ENCODE measurements at places on chromosomes 4 and X.

DNA sequence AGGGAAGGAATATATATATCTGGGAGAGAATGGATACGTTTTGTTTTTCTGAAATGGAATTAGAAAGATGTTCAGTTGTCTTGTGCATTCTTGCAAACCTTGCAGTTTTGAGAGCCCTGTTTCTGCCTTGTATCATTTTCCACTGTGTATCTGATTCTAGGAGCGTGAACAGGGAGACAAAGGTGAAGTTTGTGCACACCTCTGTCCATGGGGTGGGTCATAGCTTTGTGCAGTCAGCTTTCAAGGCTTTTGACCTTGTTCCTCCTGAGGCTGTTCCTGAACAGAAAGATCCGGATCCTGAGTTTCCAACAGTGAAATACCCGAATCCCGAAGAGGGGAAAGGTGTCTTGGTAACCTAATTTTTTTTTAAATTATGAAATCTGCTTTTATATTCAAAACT is 17.7 kb downstream of the PGM2 start:
- no peak for DNase-seq

GRCh38 chr4:55682295-55682694 is 46.2 kb upstream of the NMU start:
- DNase-seq = no peak

DNA sequence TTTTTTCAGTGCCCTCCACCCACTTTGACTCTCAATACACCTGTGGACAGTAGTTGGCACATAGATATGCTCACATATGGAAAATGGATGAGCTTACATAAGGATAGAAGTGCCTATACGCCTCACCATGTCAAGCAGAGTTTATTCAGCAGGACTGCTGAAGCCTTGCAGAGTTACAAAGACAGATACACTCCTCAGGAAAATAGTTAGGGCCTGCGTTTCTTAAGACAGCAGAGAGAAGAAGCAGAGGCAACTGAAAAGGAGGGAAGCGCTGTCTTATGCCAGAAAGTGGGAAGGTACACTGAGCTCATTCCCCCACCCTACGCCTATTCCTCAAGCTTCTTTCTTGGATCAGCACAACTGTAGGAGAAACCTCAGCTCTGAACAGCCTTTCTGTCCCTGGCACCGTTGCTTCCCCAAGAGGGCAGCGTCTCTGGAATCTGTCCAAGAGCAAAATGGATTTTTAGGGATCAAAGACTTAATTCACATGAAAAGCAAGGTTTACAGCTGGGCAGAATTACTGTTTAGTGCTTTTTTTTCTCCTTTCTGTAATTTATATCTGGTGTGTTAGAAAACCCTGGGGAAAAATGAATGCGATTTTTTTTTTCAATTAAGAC is 37.3 kb upstream of the MBTPS2 start:
- DNase-seq = no peak

DNA sequence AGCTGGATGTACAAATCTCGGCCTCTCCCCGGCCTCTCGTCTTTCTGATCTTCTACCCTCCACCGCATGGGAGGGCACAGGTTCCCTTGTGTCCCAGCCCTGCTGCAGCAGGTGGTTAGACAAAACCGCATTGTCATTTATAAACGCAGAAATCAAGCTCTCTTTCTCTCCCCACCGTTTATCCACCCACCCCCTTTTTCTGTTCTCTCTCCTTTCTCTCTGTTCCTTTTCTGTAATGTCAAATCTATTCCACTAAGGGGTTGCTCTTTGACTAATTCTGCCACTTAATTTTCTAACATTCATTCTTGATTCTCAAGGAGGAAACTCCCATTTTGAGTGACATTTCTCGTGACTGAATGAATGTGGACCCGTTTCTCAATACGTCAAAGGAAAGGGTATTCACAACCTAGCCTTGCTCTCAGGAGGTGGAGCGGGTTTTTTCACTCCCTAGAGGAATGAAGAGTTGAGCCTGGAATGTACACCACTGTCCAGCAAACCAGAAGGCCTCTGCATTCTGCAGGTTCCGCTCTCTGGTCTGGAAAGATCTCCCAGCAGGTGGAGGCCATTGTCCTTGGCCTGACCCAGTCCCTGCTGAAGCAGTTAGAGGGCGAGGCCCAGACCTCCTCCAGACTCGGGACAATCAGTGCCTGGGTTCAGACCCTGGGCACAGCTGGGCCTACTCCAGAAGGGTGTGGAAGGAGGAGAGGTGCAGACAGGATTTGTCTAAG is 70.9 kb upstream of the ENPP6 start:
- DNase-seq = no peak

- peak; percentile 35 for DNase-seq
Measured at GRCh38 chr4:51843309-51844152, 578 bp downstream of the DCUN1D4 start.

DNA sequence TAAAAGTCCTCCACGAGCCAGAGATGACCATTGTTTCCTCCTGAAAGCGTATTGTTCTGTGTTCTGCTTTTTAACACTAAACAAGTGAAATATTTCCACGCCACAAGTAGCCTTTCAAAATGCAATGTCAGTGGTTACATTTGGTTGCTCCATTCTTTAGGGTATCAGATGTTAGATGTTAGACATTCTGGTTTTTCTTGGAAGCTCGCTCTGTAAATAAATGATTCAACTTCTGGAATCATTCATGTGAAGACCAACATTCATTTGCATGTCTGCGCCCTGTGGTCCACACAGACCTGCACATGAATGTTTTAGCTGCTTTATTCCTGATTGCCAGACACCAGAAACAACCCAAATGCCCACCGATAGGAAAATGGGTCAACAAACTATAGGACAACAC is 38.0 kb upstream of the HELT start:
- DNase-seq = no peak

GRCh38 chr4:4689694-4690440 is 148.0 kb upstream of the STX18 start:
- DNase-seq = no peak

- peak; percentile 1 for DNase-seq
Measured at GRCh38 chrX:49001521-49002090, 458 bp downstream of the GRIPAP1 start.
